GF-D8 (cell line): ENCODE measurements at places on chromosomes 6 and 20.

DNA sequence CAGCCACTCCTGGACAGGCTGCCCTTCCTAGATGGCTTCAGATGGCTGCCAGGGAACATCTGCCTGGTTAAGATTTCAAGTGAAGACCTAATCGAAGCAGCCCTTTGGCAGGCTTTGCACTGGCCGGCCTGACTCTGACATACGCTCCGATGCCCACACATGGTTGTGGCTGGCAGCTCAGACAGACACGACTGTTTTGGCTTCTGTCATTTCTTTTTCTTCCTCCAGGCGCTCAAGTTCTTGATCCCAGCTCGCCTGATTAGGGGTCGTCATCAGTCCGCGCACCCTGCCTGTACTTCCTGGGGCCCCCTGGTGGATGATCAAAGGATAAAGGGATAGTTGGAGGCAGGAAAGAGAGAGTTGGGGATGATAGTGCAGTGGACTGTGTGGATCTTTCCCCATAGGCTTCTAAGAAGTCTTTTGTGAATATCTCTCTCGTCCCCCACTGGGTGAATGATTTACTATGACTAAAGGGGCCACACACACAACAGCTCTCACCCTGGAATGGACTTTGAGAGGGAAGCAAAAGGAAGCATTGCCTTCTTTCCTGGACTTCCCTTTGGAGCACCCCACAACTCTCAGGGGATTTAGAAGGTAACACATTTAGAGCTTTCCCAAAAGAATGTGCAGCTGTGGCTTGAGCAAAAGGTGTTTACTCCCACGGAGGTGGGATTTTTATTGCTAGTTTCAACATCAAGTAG is 21.4 kb upstream of the TRAM2 start:
- DNase-seq, result no peak

DNA sequence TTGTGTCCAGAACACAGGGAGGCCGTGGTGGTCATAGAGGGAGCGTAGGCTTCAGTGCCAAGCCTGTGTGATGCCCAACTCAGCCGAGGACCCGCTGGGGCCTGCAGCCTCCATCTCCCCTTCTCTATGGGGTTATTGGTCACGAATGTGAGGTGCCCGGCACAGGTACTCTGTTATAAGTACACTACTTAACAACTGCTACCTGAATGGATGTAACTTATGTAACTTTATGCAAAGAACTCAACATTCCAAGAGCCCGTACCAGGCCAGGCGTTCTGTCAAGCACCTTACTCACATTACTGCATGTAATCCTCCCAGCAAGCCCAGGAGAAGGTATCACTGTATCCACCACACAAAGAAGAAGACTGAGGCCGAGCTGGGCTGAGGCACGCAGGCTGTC is 24.5 kb upstream of the TBXT start:
- DNase-seq, result no peak

DNA sequence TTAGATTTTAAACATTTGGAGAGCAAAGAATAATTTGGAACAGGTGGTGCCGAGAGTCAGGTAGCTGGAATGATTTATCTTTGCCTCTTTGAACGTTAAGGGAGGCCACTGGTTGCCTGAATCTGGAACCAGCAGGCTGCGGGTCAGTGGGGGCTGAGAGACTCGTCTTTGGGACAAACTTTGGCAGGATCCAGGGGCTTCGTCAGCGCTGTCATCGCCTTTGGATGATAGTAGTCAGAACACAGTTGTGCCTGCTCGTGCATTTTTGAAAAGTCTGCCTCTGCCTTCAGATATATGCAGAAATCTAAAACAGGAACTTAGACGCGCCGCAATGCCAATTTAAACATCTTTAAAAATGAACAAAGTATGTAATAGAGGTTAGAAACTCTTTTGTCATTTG is 5.0 kb downstream of the EYA2 start:
- no peak for DNase-seq

DNA sequence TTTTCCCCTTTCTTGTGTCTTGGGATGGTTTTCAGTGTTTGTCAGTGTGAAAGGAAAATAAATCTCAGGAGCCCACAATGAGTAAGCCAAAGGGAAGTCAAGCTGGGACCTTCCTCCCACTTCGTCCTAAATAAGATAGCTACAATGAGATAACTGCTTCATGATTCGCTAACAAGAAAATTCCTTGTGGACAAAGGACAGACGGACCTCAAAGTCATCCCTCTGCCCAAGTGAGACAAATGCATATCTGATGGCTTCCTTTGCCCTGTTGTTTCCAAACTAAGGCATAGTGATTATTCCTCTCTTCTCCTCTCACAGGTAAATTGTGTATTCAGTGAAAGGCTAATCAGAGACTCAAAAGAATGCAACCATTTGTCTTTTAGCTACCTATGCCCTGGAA is 26.1 kb upstream of the ADTRP start:
- no peak for DNase-seq

GRCh38 chr6:24719125-24719971 is at the start of gene C6orf62:
TSS of gene C6orf62 (minus strand) at chr6:24719154. CDS start at chr6:24718668, 486 bp downstream.
- DNase-seq, result peak; percentile 34

- no peak for DNase-seq
Measured at GRCh38 chr6:153962555-153962954, 76.5 kb upstream of the OPRM1 start.

DNA sequence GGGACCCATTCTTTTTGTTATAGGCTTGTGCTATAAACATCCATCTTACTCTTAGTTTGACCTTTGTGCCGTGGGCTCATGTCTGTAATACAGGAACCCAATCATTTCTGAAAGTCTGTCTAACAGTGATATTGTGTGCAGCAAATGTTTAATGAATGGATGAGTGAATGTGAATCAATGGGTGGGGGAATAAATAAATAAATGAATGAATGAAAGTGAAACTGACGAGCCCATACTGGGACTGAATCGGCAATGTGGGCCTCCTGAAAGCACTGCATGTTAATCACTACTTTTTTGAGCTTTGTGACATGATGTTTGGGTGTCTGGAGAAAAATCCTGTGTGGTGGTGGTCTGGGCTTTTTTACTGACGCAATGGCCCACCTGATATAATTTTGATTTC is 175.0 kb downstream of the GMPR start:
- no peak for DNase-seq

GRCh38 chr6:1216488-1216974 is 95.4 kb upstream of the FOXQ1 start:
- no peak for DNase-seq

DNA sequence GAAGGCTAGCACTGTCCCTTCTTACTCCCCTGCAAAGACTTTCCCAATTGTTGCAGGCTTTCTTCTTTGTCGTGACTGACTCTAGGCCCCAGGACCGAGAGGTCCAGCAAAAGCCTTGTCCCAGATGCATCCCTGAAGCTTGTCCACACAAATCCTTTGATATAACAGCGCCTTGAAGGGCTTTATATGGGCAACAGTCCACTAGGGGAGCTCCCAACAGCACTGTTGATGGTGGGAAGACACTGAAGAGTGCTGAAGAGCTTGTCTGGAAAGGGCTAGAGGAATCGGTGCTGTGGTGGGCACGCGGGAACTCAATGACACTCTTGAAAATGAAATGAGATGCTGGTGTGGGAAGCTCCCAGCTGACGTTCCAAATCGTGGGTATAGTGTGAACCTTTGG is 316.1 kb upstream of the CDH4 start:
- no peak for DNase-seq

- no peak for DNase-seq
Measured at GRCh38 chr6:45841062-45841461, 174.6 kb downstream of the CLIC5 start.

- DNase-seq, result no peak
Measured at GRCh38 chr6:149899926-149900619, 2.2 kb upstream of the RAET1E start.

DNA sequence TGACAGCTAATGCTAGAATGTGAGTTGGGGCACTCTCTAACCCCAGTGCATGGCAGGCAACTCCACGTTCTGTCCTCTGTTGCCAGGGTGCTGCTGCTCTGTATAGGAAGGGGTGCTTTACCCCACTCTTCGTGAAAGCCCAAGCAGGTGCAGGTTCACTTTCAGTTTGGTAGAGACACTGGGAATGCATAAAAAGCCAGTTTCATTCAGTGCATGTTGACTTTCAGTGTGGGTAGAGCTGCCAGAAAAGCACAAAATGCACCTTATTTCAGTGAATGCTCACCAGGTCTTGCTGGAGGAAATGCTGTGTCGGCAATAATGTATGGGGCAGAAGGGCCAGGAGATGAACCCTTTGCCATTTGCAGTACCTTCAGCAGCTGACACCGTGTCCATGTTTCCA is 62.1 kb upstream of the ADGRB3 start:
- no peak for DNase-seq

DNA sequence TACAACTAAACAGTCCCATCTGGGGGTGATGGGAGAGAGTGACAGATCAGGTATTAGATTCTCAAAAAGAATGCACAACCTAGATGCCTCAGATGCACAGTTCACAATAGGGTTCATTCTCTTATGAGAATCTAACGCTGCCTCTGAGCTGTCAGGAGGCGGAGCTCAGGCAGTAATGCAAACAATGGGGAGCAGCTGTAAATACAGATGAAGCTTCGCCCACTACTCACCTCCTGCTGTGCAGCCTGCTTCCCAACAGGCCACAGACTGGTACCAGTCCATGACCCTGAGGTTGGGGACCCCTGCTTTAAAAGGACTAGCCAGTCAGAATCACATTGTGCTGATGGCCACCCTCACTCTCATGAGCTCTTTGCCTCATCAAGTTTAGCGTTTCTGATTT is 247.0 kb upstream of the KCNQ5 start:
- no peak for DNase-seq

DNA sequence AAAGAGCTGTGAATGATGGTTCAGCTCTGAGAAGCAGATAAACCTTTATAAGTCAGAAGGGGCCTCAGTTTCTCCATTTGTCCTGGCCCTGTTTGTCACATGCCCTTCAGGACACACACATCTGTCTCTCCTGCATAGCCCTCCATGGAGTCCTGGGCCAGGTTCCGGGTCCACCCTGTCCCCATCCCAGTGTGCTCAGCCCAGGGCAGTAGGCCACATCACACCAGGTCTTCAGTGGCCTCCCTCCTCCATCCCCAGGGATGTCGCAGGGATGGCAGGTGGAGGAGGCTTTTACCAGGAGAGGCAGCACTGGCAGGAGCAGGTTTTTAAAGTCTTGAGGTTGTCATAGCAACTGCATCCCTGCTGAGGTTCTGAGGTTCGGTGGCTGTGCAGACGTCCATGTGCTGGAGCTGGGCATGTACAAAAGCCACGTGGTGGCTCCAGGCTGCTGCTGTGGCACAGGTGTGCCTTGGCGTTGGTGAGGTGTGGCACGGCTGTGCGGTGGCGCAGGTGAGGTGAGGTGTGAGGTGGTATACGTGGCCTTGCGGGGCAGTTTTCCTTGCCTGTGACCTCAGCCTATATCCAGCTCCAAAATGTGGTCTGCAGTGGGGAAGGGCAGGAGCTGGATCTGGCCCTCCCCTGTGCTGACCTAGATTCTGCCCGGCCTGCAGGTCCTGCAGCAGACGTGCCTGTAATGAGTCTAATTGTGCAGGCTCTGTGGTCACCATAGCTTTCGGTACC is 8.0 kb upstream of the NPBWR2 start:
- DNase-seq, result no peak

- DNase-seq, result no peak
Measured at GRCh38 chr6:154555073-154555677, 44.7 kb upstream of the CNKSR3 start.
